ENCODE measurements at places on chromosomes 5 and 9.

- DNase-seq, result no peak
Observed at GRCh38 chr5:145588113-145588512, 247.0 kb downstream of the PRELID2 start.

DNA sequence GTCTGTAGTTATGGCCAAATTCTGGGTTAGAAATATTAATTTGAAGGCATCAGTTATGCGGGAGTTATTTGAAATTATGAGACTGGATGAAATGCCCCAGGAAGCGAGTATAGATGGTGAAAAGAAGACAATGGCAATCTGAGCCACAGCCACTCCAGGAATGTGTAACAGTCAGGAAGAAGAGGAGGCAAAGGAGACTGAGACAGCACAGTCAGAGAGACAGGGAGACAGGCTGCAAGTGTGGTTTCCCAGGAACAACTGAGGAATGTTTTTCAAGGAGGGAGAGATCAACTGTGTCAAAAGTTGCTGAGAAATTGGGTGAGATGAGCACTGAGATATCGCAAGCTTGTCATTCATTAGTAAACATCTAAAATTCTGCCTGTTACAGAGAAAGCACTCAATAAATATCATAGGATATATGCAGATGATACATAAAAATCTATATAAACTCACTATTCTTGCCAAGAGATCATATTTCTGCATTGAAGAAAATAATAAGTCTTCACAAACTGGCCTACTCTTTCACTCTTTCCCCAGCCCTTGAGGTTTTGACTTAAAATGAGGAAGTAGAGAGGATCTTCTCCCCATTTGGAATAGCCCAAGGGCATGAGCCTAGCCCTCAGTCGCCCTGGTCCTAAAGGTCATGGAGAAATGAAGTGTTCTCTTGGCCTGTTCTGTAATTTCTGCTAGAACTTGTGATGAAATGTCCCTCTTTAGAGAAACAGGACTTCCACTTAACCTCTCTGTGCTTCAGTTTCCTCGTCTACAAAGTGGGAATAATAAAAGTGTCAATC is 48.5 kb upstream of the RLN1 start:
- DNase-seq, result no peak

DNA sequence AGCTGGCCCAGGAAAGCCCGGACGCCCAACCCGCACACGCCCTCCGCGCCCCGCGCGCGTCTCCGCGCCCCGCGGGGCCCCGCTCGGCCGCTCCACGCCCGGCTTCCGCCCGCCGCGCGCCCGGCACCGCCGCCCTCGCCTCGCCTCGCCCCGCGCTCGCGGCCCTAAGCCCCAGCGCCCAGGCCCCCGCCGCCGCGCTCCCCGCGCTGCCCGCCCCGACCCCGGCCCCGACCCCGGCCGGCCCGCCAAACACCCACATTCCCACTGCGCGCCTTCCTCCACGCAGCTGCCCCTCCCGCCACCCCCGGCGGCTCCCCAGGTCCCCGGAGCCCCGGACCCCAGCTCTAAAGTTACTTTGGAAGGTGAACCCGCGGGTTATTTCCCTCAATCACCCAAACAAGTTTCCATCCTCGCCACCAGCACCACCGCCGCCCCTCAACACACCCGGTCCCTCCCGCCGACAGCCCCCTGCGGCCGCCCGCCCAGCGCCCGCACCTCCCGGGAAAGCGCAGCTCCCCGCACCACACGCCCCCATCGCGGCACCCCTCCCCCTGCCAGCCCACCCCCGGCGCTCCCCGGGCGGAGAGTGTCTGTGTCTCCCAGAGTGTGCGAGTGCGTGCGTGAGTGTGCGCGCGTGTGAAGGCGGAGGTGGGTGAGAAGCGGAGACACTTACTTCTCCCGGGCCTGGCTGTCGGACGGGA is 439 bp downstream of the SSBP2 start:
- DNase-seq, result no peak

- no peak for DNase-seq
Observed at GRCh38 chr9:91034521-91034920, 232.9 kb downstream of the SYK start.

DNA sequence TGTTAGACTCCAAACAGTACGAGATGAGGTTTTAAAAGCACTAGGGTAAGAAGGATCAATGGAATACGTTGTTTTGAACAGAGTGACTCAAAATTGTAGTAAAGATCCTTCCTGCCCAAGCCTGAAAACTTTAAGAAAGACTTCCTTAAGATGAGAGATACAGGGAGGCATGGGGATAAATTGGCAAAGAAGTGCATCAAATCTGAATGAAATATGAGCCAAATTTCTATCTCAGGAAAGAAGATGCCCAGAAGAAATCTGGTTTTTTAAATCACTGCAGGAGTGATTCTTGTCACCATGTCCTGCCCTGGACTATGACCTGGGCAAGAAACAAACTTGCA is 14.9 kb downstream of the FCN2 start:
- no peak for DNase-seq

GRCh38 chr9:21154018-21154608 is 12.3 kb downstream of the IFNA21 start:
- no peak for DNase-seq

GRCh38 chr5:50958852-50959457 is 292.5 kb downstream of the PARP8 start:
- DNase-seq, result no peak

DNA sequence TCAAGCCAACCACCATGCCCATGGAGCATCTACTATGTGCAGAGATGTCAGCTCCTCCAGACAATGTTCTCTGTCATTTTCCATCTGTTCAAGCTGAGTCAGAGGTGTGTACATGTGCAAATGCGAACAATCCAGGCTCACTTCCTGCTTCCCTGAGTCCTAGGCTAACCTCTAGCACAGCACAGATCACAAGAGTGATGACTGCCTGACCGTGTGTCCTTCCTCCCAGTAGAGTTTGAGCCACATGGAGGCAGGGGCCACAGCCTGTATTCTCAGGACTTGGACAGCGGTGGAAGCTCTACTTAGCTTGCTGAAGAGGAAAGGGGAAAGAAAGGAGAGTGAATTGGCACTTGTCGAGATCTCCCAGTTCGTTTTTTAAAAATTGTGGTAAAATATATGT is 87.2 kb downstream of the KCNIP1 start:
- DNase-seq, result no peak

GRCh38 chr5:161096581-161096980 is 244.6 kb upstream of the ATP10B start:
- DNase-seq, result no peak

GRCh38 chr5:16271851-16272250 is 92.3 kb upstream of the MARCHF11 start:
- DNase-seq, result no peak

GRCh38 chr5:5738797-5739489 is 316.5 kb downstream of the ICE1 start:
- DNase-seq, result no peak

- no peak for DNase-seq
Observed at GRCh38 chr5:150141544-150142184, 14.0 kb downstream of the PDGFRB start.

- no peak for DNase-seq
Observed at GRCh38 chr9:121262423-121262822, 5.5 kb upstream of the GSN start.

- no peak for DNase-seq
Observed at GRCh38 chr5:55446640-55447351, 88.0 kb downstream of the PLPP1 start.

DNA sequence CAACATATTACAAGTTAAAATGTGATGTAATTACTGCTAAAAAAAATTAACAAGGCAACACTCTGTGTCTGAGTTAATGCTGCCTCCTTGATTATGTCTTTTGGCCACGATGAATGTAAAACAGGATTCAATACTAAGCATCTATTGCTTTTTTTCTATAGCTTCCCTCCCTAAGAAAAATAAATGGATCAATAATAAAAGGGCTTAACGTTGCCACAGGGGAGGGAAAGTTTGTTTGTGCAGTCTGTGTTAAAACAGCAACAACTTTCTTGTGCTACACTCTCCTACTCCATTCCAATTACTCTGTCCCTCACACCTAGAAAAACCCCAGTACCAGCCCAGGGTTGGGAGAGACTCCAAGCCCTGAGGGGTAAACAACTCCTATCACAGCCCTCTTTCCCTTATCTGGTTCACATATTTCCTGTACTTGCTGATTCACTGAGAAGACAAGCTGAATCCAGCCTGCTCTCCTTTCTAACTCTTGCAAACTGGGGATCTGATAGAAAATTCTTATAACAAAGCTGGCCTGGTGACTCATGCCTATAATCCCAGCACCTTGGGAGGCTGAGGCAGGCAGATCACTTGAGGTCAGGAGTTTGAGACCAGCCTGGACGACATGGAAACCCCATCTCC is 44.8 kb downstream of the PTPN3 start:
- DNase-seq, result no peak

DNA sequence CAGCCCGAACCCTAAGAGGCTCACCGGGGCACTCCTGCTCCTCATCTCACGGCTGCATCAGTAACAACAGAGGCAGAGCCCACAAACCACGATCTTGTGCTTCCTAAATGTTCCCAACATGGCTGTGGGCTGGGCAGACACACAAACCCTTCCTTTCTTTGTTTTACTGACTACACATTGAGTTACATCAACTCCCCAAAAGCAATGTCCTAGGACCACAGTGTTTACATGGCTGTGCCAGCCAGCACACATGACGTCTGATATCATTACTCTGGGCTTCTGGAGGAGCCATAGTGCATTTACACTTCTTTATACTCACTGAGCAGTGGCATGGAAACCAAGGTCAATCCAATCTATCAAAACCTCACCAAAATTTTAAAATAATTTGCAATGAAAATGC is 101.4 kb downstream of the LHFPL2 start:
- DNase-seq, result no peak

GRCh38 chr9:36151316-36152210 is 15.0 kb downstream of the GLIPR2 start:
- no peak for DNase-seq

DNA sequence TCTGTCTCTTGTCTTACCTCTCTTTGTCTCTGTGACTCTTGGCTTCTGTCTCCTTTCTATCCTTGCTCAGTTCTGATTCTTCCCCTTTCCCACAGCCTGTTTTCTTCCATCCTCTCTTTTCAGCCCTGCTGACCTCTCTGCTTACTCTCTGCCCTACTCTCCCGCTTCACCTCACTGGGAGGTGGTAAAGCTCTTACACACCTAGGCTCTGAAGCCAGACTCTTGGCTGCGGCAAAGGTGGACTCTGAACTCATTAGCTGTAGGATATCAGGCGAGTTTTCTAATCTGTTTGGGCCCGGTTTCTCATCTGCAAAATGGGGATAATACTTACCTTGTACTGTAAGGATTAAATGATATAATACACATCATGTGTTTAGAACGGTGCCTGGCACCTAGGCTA is 11.1 kb downstream of the PCDH1 start:
- no peak for DNase-seq

GRCh38 chr9:135081264-135081660 is 6.2 kb upstream of the OLFM1 start:
- DNase-seq, result no peak

DNA sequence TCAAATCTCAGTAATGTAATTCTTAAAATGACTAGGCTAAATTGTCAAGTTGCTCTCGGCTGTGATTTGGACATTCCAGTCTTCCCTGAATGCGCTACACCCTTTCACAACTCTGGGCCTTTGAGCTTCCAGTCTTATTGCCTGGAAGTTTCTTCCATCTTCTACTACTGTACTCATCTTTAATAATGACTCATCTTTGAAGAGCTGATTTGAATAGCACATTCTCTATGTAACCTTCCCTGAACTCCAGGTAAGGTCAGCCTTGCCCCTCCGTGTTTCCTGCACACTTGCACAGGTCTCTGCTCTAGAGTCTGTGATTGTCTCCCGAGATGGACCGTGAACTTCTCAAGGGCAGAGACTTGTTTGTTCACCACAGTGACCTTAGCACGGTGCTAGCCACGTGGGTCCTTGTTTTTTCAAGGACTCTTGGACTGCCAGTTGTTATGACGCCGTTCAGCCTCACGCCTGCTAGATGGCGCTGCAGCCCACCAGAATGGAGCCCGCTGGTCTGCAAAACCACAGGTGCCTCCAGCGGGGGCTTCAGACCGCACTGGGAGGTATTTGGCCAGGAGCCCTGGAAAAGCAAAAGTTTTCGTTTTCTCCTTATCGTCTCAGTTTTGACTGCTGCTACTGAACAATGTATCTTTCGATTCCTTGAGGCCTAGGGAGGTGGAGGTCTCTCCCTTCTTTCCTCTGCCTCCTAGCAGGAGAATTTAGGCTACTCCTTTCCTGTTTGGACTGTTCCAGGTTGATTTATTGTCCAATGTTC is 44.4 kb downstream of the SEC61B start:
- DNase-seq, result no peak

DNA sequence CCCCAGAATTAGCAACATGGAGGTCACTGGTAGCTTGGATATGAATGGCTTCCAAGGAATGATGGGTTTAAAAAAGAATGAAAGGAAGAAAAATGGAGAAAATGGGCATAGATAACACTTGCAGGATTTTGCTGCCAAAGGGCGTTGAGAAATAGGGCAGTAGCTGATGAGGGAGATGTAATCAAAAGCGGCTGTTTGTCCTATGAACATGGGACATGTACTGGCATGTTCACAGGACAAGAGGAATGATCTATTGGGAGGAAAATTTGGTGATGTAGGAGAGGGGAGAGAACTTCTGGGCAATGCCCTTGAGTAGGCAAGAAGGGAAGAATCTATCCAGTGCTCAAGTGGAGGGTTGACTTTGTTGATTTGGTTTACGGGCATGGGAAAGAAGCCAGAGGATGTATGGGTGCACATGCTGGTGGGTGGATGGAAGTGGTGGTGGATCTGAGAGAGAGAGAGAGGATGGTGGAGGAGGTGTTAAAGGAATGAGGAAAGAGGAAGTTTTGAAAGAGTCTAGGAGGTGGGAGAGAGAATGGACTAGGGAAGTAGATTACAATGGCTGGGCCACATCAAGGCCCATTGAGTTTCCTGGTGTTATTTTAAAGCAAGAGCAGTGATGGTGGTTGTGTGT is 115.1 kb upstream of the MVB12B start:
- no peak for DNase-seq

DNA sequence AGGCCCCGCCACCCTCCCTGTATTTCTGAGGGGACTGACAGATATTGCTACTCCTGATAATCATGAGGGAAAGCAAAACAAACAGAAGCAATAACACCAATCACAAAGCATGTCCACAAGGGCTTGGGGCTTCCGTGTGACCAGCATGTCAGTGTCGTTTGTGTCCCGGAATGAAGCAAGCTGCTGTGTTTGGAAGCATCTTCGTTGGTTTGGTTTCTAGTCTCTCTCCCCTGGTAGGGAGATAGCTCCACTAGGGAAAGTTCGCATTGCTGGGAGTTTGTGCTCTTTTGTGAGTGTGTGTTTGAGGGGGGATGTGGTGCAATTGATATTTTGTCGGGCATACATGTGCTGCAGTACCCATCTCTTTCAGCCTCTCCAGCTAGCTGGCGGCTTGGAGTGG is 1.4 kb downstream of the GRIA1 start:
- DNase-seq, result no peak

GRCh38 chr5:141349917-141350619 is at the start of gene PCDHGB1:
PCDHGB1 (plus strand) TSS chr5:141350099; CDS start chr5:141350261, 162 bp downstream.
- DNase-seq, result no peak

GRCh38 chr5:126975796-126976195 is 54.6 kb downstream of the MARCHF3 start:
- no peak for DNase-seq

Measured in GOT3 (cell line).